Peyer's patch (tissue), 4 donors: ENCODE measurements at places on chromosomes 1 and 21. TPM values are rescaled to one million over a fixed set of nuclear protein-coding genes. Genes with fewer than 3 reads are reported as not detected.

DNA sequence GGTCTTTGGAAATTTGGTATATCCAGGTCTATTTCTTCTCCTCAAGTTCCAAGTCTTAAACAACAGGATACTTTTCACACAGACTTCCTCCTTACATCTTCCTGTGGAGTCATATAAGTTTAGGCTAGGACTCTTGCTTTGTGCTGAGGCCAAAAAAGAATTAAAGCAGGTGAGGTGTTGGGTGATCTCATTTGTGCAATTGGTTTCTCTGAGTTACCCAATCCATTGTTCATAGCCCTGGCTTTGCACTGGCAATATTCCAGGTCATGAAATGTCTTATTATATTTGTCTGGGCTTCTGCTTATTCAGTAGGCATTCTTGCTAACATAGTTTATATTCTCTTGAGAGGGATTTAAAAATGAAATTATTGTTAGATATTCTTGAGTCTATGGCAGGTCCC lies 14.1 kb upstream of the KIAA0040 start:
- DNase-seq: no peak

DNA sequence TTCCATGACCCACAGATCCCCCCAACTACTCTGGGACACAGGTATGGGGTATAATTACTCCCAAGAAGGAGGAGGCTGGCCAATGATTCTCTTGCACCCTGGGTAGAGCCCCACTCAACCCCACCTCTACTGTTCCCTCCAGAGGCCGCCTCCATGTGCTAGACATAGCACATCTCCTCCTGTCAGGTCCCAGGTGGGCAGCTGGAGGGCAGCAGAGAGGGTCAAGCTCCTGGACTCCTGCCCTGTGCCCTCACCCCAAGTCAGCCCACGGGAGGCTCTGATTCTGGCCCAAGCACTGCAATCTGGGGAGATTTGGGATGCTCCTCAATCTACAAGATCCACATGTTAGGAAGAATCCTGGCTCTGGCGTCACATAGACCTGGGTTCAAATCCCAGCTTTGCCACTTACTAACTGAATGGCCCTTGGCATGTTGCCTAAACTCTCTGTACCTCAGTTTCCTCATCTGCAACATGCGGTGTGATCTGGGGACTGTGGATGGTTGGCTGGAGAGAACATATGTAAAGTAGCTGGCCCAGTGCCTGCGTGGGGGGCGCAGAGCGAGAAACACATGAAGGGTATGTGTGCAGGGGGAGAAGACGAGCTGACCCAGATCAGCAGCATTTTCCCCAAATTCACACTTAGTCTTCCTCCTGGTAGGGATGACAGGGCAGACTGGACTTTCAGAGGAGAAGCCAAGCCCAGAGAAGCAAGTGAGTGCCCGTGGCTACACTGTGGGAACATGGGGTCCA lies 23.2 kb downstream of the TNNT2 start:
- DNase-seq: peak; percentile 15

- peak; percentile 80 for DNase-seq
Observed at GRCh38 chr1:167650269-167651160, 20.5 kb downstream of the RCSD1 start.

- no peak for DNase-seq
Observed at GRCh38 chr1:204075139-204075521, 2.2 kb downstream of the SOX13 start.

FASLG gene
- not detected for total RNA-seq
